ENCODE measurements at places on chromosomes 3 and 15.

DNA sequence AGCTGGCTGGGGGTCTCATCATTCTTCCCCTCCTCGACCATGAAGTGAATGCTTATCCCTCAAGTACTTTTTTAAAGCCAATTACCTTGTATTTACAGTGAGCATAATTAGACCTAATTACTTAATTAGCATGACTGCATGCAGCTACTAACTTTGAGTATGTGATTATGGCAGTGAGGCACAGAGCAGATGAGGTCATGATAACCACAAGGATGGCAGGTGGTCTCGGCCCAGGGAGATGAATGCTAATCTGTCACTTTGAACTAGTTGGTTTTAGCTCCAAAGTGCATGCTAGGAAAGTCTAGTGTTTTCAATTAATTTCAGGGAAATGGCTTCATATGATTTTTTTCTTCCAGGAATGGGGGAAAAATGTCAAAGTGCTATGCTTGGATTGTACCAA lies 233.8 kb downstream of the NTRK3 start:
- DNase-seq, result no peak

DNA sequence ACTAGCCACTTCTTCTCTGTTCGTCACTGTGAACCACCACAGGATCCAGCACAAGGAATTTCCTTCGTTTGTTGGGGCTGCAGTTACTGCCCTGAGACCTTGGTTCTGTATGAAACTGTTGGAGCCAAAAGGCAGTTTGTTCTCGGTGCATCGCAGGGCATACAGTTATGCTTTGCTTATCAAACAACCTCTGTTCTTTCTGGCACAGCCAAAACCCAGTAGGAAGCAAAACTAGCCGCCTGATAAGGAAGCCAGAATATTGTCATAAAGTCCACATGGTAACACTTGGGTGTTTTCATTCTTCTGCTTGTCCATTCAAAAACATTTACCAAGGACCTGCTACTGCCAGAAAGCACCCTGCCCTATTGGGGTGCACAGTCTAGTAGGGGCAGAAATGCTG lies 116.1 kb downstream of the RAB11A start:
- DNase-seq, result no peak

DNA sequence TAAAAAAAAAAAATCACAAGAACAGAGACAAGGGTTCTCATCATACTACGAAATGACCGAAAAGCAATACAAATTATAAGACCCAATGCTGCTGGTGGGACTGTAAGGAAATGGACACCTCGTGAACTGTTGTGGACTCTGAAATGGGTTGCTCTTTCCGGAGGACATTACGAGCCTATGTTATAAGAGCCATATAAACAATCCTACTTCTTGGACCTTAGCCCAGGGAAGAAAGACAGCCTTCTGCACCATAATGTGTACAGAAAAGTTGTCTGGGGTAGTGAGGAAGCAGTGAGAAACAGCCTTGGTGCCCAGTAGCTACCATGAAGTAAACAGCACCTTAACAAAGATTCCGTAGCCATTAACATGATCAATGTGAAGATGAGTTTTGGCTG lies 2.7 kb downstream of the SLC22A14 start:
- no peak for DNase-seq

- no peak for DNase-seq
Observed at GRCh38 chr15:40293006-40293405, 10.1 kb upstream of the ANKRD63 start.

DNA sequence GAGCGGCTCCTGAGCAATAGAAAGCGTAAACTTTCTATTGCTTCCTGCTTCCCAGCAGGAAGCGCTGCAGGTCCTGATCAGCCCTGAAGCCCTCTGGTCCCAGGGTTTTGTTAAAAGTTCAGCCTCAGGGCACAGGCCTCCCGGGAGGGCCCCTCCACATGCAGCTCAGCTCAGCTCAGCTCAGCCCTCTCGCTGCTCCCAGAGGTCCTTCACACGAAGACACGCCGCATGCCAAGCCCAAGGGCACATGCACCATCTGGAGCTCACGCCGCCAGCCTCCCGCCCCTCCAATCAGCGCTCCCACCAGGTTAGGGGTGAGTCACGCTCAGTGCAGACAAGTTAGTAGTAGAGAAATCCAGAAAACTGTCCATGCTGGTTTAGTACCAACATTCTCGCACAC lies 12.7 kb downstream of the TKT start:
- DNase-seq, result peak; percentile 81

GRCh38 chr3:11717768-11718636 lies 74.3 kb upstream of the VGLL4 start:
- DNase-seq, result peak; percentile 60

GRCh38 chr3:126552688-126553283 lies 5.9 kb downstream of the C3orf22 start:
- DNase-seq, result no peak

DNA sequence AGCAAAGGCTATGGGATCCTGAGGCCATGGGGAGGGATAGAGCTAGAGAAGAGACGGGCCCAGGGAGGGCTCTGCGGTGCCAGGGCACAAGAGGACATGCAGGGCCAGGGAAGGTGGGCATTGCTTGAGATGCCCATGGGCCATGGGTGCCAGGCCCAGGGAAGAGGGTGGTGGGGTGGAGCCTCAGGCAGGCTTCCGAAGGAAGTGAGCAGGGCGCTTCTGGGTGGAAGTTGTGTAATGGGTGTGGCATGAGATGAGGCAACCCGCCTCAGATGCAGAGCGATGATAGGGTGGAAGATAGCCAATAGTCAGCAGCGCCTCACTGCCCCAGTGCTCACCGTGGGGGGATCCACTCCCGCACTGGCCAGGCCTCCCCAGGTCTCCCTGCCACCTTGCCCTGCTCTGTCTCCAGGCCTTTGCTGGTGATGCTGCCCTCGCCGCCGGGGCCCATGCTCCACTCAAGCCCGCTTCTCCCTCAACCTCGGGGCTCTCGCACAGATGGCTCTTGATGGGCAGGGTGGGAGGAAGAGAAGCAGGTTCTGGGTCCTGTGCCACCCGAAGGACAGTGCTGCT lies 51.4 kb downstream of the DNAJB8 start:
- DNase-seq, result no peak

DNA sequence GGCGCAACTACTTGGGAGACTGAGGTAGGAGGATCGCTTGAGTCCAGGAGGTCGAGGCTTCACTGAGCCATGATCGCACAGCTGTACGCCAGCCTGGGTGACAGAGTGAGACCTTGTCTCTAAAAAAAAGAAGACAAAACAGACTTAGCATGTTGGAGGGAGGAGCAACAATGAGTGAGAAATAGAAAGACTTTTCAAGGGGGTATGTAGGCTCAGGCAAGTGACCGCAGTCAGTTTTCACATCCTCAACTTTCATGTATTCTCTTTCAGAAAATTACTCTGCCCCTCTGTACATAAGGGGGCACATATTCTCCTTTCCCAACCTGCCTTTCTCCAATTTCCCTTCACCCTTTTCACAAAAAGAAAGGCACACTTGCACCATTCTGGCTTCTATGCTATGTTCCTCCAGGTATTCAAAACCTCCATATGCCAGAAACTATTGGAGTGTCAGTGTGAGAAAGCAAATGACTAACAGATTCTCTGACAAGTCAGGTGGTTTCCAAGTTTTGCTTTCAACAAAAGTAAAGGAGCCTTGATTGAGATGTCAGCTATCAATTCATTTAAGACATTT lies 7.6 kb downstream of the NSUN3 start:
- DNase-seq, result no peak

GRCh38 chr3:10232137-10232536 lies 16.1 kb upstream of the TATDN2 start:
- no peak for DNase-seq

DNA sequence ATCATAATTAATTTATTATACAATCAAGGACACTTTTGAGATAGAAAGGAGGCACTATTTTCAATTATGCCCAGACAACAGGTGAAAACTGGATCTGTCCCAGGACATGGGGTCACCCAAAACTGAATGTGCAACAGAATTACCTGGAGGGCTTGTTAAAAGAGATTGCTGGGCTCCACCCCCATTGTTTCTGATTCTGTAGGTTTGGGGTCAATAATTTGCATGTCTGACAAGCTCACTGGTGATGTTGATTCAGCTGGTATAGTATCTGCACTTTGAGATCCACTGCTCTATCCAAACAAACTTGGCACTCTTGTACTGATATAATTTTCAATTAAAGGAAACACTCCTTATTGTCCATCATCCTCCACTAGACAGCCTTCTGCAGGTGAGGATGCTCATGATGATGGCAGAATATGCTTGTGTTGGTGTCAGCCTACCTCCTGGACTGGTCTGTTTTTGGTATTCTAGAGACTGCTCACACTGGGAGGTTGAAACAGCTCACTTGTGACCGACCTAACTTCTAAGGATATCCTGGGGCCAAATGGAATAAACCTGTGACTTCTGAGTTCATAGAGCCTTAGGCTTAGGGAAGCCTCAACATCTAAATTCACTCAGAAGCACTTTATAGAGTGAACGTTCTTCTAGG lies 2.2 kb downstream of the P2RY14 start:
- DNase-seq, result no peak

GRCh38 chr15:52523192-52523591 lies 5.5 kb downstream of the MYO5A start:
- peak; percentile 75 for DNase-seq

DNA sequence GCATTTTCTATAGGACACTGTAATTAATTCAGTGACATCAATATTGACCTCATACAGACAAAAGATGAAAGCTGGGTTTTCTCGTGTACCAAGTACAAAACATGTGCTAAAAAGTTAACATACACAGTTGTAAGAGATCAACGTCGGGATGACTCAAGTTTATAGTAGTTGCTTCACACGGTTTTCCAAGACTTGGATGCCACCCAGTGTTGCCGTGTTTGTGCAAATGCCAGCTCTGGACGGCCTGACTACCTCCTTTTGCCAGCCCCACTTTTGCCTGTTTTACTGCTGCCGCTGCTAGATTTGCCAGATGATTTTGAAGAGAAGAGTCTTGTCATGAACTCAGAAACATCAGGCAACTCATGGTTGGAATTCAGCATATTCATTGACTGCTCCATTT lies 17.6 kb downstream of the EMC7 start:
- peak; percentile 62 for DNase-seq

- peak; percentile 87 for DNase-seq
Observed at GRCh38 chr3:11642431-11643191, 1.1 kb downstream of the VGLL4 start.

GRCh38 chr3:189311521-189311920 lies 139.8 kb downstream of the TPRG1 start:
- no peak for DNase-seq

DNA sequence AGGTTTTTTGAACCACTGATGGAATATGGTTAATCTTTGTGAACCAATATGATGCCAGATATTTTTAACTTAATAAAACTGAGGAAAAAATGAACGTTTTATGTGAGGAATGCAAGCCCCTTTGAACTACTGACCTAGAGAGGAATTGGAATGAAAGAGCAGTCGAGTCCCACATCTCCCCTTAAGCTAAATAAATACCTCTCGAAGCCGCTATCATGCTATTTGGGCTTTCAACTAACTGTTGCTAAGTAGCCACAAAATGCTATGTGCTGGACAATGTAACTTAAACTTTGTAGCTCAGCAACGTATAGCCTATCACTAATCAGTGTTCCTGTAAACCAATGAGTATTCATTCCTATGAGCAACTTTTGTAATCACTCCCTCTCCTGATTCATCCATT lies 1037.2 kb downstream of the SQOR start:
- DNase-seq, result no peak

- no peak for DNase-seq
Observed at GRCh38 chr3:45280971-45281370, 54.9 kb upstream of the TMEM158 start.
